ENCODE measurements at places on chromosomes 4 and X. TPM values are rescaled to one million over a fixed set of nuclear protein-coding genes. Genes with fewer than 3 reads are reported as not detected.

LEF1 gene
- 2.8 TPM for total RNA-seq

STBD1 gene
- 1.8 TPM for total RNA-seq

ARHGAP10 gene
- 27.5 TPM for total RNA-seq

MAGEA4 gene
- total RNA-seq, result not detected

MAMLD1 gene
- 2.5 TPM for total RNA-seq

IL2 gene
- not detected for total RNA-seq

CSAG2 gene
- not detected for total RNA-seq

SLITRK4 gene
- total RNA-seq, result not detected

MAGEB2 gene
- not detected for total RNA-seq

MSX1 gene
- total RNA-seq, result not detected

KDR gene
- total RNA-seq, result 0.20 TPM

PRKX gene
- total RNA-seq, result 33.3 TPM

PNCK gene
- 4.4 TPM for total RNA-seq

ADRA2C gene
- total RNA-seq, result not detected

GC gene
- total RNA-seq, result not detected

MCUB gene
- total RNA-seq, result 15.4 TPM

PQBP1 gene
- total RNA-seq, result 36.4 TPM

CT45A5 gene
- total RNA-seq, result not detected

IBSP gene
- not detected for total RNA-seq

RADX gene
- 0.20 TPM for total RNA-seq

XAGE1A gene
- not detected for total RNA-seq

GPC3 gene
- total RNA-seq, result not detected

RNF175 gene
- not detected for total RNA-seq

CTSO gene
- total RNA-seq, result 4.8 TPM

TMEM31 gene
- total RNA-seq, result not detected

TACR3 gene
- total RNA-seq, result not detected

ENPEP gene
- total RNA-seq, result not detected

ASB5 gene
- total RNA-seq, result not detected

All from PC-9 (cell line).